Vagina (tissue), 2 donors: ENCODE measurements at places on chromosomes 13 and 19. TPM values are rescaled to one million over a fixed set of nuclear protein-coding genes. Genes with fewer than 3 reads are reported as not detected.

GRCh38 chr13:42215578-42216421 lies 56.2 kb upstream of the AKAP11 start:
- H3K4me3 ChIP-seq = no peak overlapping the region
- H3K27ac ChIP-seq = no peak overlapping the region
- peaks cover 30% of the 10 kb centered on the region for H3K36me3 ChIP-seq
- no peaks in the 10 kb centered on the region for H3K4me1 ChIP-seq
- no peak for DNase-seq
- H3K27me3 ChIP-seq = no peaks in the 10 kb centered on the region

GRCh38 chr19:41531438-41532311 lies 44.3 kb upstream of the CEACAM21 start:
- H3K27me3 ChIP-seq = no peaks in the 10 kb centered on the region
- DNase-seq = no peak
- H3K4me1 ChIP-seq = peaks cover 15% of the 10 kb centered on the region

DNA sequence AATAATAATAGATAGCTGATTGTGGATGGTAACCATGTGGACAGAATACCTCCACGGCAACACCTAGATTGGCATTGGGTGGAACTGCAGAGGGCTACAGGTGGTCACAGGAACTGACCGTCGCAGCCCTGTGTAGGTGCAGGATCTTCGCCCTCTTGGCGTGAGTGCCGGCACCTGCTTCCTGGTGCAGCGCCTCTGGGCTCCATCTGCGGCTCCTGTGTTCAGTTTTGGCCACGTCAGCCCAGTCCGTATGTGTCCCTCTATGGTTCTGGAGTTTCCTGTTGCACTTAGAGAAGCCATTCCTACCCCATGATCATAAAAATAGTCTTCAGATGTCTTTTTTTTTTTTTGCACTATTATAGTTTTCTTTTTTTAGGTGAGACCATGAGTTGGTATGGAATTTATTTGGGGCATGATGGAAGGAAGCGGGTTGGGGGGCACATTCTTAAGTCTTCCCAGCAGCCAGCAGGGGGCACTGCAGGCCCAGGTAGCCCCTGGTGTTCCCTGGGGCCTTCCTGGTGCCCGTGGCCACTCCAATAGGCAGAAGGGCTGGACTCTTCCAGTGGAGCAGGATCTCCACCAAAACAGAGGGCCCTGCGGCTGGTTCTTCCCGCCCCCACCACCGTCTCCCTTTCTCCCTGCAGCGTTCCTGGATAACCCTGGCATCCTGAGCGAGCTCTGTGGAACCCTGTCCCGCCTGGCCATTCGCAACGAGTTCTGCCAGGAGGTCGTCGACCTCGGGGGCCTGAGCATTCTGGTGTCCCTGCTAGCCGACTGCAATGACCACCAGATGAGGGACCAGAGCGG lies 10.1 kb upstream of the SLC25A42 start:
- no peaks in the 10 kb centered on the region for H3K27me3 ChIP-seq
- peaks cover 54% of the 10 kb centered on the region for H3K36me3 ChIP-seq
- no peak for DNase-seq
- H3K4me1 ChIP-seq = no peaks in the 10 kb centered on the region
- no peak overlapping the region for H3K27ac ChIP-seq

- no peaks in the 10 kb centered on the region for H3K27me3 ChIP-seq
- peak overlapping the region; percentile 76 for H3K27ac ChIP-seq
- H3K36me3 ChIP-seq = no peaks in the 10 kb centered on the region
Measured at GRCh38 chr19:5091684-5092480, 123.0 kb downstream of the KDM4B start.

GRCh38 chr13:78298657-78299056 lies 304.7 kb downstream of the POU4F1 start:
- DNase-seq = no peak
- H3K27ac ChIP-seq = no peak overlapping the region
- H3K36me3 ChIP-seq = no peaks in the 10 kb centered on the region
- H3K4me3 ChIP-seq = no peak overlapping the region

DNA sequence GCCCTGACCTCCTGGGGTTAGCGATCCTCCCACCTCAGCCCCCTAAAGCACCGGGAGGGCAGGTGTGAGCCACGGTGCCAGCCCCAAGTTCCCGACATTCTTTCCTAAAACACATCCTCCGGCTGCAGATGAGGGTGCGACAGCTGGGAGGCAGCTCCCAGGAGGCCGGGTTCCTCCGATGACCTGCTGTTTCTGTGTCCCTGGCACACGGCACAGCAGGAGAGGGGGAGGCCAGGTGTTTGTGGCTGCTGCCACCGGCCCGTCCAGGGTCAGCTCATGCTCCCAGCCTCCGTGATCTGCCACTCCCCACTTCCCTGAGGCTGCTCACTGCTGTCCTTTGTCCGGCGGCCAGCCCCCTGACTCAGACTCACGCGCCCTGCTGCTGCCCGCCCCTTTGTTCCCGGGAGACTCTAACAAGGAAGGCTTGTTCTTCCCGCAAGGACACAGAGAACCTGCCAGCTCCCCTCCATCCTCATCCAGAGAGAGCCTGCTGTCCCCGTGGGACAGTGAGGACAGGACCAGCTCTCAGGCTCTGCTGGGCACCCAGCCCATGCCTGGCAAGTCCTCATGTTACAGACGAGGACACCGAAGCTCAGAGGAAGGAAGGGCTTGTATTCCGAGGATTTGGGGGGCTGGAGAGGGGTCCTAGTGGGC lies 10.6 kb upstream of the MADCAM1 start:
- peak overlapping the region; percentile 36 for H3K27ac ChIP-seq
- peaks cover 18% of the 10 kb centered on the region for H3K4me1 ChIP-seq
- no peaks in the 10 kb centered on the region for H3K27me3 ChIP-seq
- no peak for DNase-seq

DNA sequence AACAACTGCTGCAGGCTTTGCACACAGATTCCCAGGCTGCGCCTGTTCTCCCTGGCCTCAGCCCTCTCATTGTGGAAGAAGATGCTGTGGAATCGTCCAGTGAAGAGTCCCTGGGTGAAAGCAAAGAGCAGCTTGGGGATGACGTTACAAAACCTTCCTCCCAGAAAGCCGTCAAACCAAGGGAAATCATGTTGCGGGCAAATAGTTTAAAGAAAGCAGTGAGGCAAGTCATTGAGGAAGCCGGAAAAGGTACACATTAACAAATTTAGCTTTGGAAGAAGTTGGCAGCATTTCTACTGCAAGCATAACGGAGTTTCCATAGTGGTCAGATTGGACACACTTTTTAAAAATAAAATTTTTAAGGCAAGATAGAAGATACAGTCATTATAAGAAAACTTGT lies 82.9 kb upstream of the AKAP11 start:
- H3K27ac ChIP-seq = no peak overlapping the region
- no peaks in the 10 kb centered on the region for H3K4me1 ChIP-seq
- no peaks in the 10 kb centered on the region for H3K27me3 ChIP-seq
- H3K4me3 ChIP-seq = no peak overlapping the region
- no peaks in the 10 kb centered on the region for H3K36me3 ChIP-seq

DNA sequence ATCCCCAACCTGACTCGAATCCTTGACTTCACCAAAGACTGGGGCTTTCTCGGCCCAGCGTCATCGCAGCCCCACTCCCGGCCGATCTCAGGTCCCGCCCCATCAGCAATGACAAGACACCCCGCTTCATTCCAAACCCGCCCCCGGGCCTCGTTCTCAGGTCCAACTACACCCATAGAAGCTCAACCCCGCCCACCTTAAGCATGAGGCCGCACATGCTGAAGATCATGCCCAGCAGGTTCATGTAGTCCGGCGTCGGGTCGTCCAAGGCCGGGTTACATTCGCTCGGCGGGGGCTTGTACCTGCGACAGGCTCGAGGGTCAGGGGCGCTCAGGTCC lies 2.3 kb downstream of the WDR83 start:
- peak overlapping the region; percentile 83 for H3K4me3 ChIP-seq
- DNase-seq = no peak
- peaks cover 49% of the 10 kb centered on the region for H3K4me1 ChIP-seq
- peak overlapping the region; percentile 96 for H3K27ac ChIP-seq

DNA sequence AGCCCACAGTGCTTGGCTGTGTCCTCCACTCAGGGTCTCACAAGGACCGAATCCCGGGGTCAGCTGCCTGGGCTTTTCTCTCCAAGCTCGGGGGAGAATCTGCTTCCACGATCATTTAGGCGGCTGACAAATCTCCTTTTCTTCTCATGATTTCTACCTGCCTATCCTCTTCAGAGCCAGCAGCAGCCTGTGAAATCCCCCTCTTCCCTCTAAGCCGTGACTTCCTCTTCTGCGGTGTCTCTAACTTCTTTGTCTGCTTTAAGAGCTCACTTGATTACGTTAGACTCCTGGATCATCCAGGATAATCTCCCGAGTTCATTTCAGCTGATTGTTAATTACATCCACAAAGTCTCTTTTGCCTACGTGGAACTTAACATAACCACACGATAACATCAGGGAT lies 22.5 kb upstream of the ZNF845 start:
- no peak for DNase-seq
- H3K27me3 ChIP-seq = no peaks in the 10 kb centered on the region
- no peaks in the 10 kb centered on the region for H3K36me3 ChIP-seq
- H3K4me3 ChIP-seq = no peak overlapping the region
- H3K27ac ChIP-seq = no peak overlapping the region

DNA sequence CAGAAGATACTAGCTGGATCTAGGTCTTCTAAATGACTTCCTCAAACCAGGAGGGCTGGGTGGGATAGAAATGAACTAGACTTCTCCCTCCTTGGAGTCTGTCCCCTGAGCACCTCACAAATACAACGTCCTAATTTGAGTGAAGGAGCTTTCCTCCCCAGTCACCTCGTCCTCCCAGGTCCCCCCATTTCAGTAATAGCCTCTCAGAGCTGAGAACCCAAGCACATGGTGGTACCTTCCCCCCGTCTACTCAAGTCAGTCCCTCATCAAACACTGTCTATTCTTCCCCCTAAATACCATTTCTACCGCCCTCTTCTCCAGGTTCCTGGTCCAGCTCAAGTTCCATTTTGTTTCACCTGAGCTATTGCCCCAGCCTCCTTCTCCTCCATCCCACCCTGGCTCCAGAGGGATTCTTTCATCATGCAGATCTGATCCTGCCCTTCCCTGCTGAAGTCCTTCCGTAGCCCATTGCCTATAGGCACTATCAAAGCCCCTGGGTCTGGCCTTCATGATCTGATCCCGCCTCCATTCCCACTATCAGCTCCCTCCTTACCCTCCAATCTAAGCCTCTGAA lies 5.3 kb upstream of the PRKCG start:
- no peaks in the 10 kb centered on the region for H3K27me3 ChIP-seq
- H3K36me3 ChIP-seq = peaks cover 20% of the 10 kb centered on the region
- H3K4me1 ChIP-seq = peaks cover 31% of the 10 kb centered on the region
- no peak overlapping the region for H3K4me3 ChIP-seq
- H3K27ac ChIP-seq = no peak overlapping the region

DNA sequence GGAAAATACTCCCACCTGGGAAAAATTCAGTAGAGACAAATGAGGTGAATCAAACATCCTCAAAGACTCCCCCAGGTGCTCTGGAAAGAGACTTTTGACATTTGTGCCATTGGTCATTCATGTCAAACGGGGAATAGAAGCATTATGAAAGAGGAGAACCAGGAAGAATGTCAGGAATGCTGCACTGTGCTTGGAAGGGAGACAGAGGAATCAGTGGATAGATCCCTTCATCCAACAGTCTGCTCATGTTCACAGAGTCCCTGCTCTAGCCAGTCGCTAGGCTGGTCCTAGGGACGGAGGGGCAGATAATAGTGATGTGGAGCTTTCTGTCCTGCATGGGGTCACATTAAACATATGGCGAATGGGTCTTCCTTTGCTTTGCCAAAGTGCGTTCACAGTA lies 384.4 kb downstream of the FGF9 start:
- H3K27me3 ChIP-seq = no peaks in the 10 kb centered on the region
- H3K36me3 ChIP-seq = no peaks in the 10 kb centered on the region
- no peak for DNase-seq

GRCh38 chr13:19658831-19659230 lies 25.4 kb downstream of the MPHOSPH8 start:
- no peak overlapping the region for H3K4me3 ChIP-seq
- no peaks in the 10 kb centered on the region for H3K4me1 ChIP-seq
- no peak overlapping the region for H3K27ac ChIP-seq
- no peak for DNase-seq
- H3K27me3 ChIP-seq = no peaks in the 10 kb centered on the region

DNA sequence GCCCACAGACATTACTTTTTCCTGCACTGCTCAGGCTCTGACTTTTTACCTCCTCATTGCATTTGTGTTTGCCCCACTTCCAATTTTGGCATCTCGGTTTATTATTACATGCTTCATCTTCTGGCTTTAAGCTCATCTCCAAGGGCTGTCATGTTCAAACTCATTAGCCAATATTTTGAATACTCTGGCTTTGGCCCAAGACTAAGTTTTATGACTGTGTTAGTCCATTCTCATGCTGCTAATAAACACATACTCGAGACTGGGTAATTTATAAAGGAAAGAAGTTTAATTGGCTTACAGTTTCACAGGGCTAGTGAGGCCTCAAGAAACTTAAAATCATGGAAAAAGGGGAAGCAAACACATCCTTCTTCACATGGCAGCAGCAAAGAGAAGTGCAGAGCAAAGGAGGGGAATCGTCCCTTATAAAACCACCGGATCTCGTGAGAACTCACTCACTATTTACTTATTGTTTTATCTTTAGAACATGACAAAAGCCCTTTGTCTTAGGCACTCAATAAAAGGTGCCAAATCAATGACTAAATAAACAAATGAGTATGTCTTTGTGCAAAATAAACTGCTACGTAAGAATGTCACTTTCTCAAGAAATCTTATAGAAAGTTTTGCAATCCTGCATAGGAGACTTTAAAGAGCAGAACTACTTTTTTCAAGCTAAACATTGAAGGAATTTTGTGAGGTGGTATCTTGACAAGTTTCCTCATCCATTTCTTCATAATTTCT lies 233.4 kb upstream of the SPRY2 start:
- no peak overlapping the region for H3K4me3 ChIP-seq
- no peaks in the 10 kb centered on the region for H3K27me3 ChIP-seq
- H3K36me3 ChIP-seq = no peaks in the 10 kb centered on the region
- H3K27ac ChIP-seq = no peak overlapping the region

DNA sequence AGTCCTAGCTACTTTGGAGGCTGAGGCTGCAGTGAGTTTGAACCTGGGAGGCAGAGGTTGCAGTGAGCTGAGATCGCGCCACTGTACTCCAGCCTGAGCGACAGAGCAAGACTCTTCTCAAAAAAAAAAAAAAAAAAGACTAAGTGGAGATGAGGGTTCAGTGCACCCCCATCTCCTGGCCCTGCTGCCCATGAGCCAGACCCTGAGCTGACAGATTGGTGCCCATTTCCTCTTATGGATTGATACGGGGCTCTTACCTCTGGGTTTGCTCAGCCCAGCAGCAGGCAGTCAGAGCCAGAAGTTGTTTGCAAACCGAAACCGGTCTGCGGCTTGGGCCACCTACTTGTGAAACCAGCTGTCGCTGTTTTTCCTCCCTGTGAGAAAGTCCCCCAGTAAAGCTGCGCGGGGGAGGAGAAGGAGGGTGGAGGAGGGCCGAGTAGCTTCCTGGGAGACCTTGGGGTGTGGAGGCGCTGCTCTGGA lies 36.9 kb downstream of the ARRDC2 start:
- H3K4me3 ChIP-seq = peak overlapping the region; percentile 29
- no peaks in the 10 kb centered on the region for H3K27me3 ChIP-seq
- no peak for DNase-seq
- peak overlapping the region; percentile 22 for H3K27ac ChIP-seq
- H3K36me3 ChIP-seq = no peaks in the 10 kb centered on the region
- H3K4me1 ChIP-seq = peaks cover 20% of the 10 kb centered on the region

Gene POSTN
- 60.9 TPM for total RNA-seq

Gene KCNN4
- 16.2 TPM for total RNA-seq

Gene ZNF699
- total RNA-seq = 11.0 TPM

Gene LSR
- 32.9 TPM for total RNA-seq

Gene MISP
- 0.49 TPM for total RNA-seq

Gene IZUMO1
- total RNA-seq = 2.2 TPM

Gene SKA3
- 5.4 TPM for total RNA-seq

Gene FGF9
- 0.25 TPM for total RNA-seq

Gene TMEM161A
- total RNA-seq = 31.7 TPM

Gene RFPL4A
- not detected for total RNA-seq

Gene CYSLTR2
- total RNA-seq = 0.49 TPM
